ENCODE measurements at places on chromosomes 5 and 9. TPM values are rescaled to one million over a fixed set of nuclear protein-coding genes. Genes with fewer than 3 reads are reported as not detected.
A peak's percentile ranks its signal among the peaks of the same experiment; 100 is the strongest.

ACOT12 gene
- not detected for total RNA-seq

TRPM6 gene
- 0.27 TPM for total RNA-seq

GPR151 gene
- total RNA-seq: not detected

CCDC171 gene
- 2.0 TPM for total RNA-seq

FOXD4L6 gene
- 0.18 TPM for total RNA-seq

IL5 gene
- total RNA-seq: not detected

IRGM gene
- not detected for total RNA-seq

SPATA31E1 gene
- not detected for total RNA-seq

LCN6 gene
- not detected for total RNA-seq

NR2F1-AS1 gene
- 7.3 TPM for total RNA-seq

AQP3 gene
- total RNA-seq: 4.6 TPM

GRCh38 chr5:79829260-79829659 lies 139.6 kb downstream of the CMYA5 start:
- DNase-seq: no peak
- H3K36me3 ChIP-seq: no peaks in the 10 kb centered on the region
- H3K4me1 ChIP-seq: no peaks in the 10 kb centered on the region

DNA sequence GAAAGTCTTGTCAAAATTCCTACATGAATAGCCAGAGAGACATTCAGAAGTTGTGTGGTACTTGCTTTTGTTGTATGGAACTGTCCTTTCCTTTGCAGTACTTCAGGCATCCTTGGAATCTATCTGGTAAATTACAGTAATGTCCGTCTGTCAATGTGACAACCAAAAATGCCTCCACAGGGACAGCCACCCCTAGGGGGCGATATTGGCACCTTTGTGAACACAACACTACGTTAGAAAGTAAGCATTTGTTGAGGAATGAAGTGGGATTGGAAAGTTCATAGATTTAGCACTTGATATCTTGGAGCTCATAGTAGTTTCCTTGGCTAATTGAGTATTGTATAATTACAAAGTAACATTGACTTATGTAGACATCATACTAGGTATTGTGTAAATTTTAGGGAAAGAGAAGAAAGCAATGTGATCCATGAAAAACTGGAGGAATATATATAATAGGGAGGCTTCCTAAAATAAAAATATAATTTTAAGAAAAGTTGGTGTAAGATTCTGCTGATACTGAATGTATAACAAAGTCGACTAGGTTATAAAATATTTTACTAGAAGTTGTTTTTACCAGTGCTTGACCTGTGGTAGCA lies 32.7 kb downstream of the TMEFF1 start:
- H3K27me3 ChIP-seq: no peaks in the 10 kb centered on the region
- peak; percentile 49 for DNase-seq

DNA sequence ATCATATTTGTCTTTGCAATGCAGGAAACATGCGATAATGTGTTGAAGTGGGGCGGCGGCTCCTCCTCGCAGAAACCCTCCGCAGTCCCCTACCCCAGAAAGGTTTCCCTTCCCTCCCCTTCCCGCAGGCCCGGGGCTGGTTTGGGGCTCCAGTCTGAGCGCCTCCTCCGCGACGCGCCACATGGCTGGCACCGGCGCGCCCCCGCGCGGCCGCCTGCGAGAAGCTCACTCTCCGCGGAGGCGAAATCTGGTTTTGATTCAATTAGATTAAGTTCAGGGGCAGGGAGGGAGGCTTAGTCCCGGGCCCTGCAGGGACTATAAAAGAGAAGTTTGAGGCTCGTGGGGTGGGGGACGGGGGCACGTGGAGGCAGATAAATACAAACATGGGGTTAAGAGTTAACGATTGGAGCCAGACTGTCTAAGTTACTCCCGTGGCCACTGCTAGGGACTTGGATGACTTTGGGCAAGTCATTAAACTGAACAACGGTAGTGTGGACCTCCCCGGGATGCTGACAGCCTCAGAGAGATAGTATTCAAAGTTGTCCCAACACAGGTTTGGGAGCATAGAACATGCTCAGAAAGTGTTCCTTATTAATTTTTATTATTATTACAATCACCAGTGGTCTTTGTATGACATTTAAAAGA lies 69.4 kb downstream of the MSX2 start:
- H3K4me3 ChIP-seq: no peak overlapping the region
- H3K36me3 ChIP-seq: no peaks in the 10 kb centered on the region
- peaks cover 3% of the 10 kb centered on the region for H3K4me1 ChIP-seq
- no peaks in the 10 kb centered on the region for H3K27me3 ChIP-seq
- H3K27ac ChIP-seq: no peak overlapping the region

- no peak for DNase-seq
- H3K4me1 ChIP-seq: no peaks in the 10 kb centered on the region
- no peaks in the 10 kb centered on the region for H3K27me3 ChIP-seq
Observed at GRCh38 chr5:17925276-17925675, 291.0 kb downstream of the TAF11L14 start.

DNA sequence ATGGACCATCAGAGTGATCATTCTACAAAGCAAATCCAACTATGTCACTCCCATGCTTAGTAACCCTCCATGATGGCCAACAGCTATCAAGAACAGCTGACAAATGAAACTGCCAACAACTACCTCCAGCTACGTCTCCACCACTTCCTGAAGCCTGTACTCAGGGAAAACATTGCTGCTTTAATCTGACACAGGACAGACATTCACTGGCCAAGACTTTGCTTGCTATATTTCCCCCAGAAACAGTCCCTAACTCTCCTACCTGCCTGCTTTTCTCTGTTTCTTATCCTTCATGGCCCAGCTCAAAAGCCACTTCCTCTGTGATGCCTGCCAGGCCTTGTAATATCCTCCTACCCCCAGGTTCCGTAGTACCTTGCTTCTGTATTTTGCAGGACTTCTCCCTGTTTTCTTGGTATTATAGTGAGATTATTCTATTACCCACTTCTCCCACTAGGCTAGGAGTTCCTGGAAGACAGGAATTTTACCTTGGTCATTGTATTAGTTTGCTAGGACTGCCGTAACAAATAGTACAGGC lies 14.7 kb upstream of the RAB14 start:
- no peak overlapping the region for H3K27ac ChIP-seq
- DNase-seq: no peak
- no peaks in the 10 kb centered on the region for H3K36me3 ChIP-seq
- no peak overlapping the region for H3K4me3 ChIP-seq
- no peaks in the 10 kb centered on the region for H3K27me3 ChIP-seq
- peaks cover 3% of the 10 kb centered on the region for H3K4me1 ChIP-seq

DNA sequence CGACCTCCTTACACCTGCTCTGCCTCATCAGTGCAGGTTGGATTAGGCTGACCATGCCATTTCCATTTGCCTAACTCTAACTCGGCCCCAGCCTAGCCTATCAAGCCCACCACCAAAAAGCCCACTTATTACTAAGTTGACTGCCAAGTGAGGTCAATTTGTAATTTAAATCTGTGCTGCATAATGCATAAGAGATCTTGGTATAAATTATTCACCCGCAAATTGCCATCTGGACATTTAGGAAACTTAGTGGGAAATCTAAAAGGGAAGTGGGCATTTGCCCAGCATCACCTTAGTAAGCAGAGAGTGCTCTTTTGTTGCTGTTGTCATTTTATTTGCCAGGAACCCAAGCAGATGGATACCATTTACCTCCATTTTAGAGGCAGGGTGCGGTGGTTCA lies 143.0 kb downstream of the SPOCK1 start:
- no peaks in the 10 kb centered on the region for H3K27me3 ChIP-seq
- H3K4me1 ChIP-seq: peaks cover 5% of the 10 kb centered on the region
- DNase-seq: no peak
- H3K36me3 ChIP-seq: no peaks in the 10 kb centered on the region
- H3K4me3 ChIP-seq: no peak overlapping the region

DNA sequence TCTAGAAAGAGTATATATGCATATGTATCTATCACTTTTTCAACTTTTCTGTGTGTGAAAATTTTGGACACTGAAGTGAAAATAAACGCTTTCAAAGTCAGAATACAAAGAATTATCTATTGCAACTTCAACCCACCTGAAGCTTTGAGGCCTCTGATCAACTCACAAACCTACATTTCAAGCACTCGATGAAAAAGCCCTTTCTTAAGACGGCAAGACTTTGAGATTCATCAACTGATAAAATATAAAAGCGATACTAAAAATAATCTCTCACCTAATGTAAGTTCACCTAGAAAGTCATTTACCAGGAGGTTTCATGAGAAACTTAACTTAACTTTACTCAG lies 1.2 kb downstream of the GOLPH3 start:
- peaks cover 4% of the 10 kb centered on the region for H3K4me1 ChIP-seq
- H3K27me3 ChIP-seq: no peaks in the 10 kb centered on the region
- peaks cover 24% of the 10 kb centered on the region for H3K36me3 ChIP-seq
- DNase-seq: no peak

DNA sequence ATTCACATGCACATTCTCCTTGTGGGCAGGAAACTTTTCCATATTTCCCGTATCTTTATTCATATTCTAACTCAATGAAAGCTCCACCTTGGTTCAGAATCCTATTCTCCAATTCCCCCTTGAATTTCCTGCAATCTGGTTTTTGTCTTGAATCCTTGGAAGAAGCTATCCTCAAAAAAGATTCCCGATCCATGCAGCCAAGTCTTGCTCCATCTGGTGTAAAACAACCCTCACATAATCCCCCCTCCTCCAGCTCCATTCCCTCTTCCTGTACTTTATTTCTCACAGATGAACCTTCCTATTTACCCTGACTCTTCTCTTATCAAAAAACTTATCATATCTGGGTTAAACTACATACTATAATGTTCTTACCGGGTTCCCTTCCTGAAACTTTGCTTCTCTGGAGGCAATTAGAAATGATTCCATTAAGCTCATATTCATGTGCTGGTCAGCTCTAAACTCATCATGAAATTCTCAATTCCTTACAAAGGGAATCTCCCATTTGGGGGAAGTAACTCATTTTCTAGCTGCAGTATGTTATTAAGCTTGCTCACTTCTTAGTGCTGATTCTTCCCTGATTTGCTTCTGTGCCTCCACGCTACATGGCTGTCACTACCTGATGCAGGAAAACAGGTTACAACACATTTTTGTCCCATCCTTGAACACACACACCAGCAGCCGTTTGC lies 81.7 kb downstream of the GNAQ start:
- no peaks in the 10 kb centered on the region for H3K27me3 ChIP-seq
- no peak overlapping the region for H3K4me3 ChIP-seq
- no peak for DNase-seq
- no peaks in the 10 kb centered on the region for H3K36me3 ChIP-seq
- H3K4me1 ChIP-seq: peaks cover 26% of the 10 kb centered on the region
- H3K27ac ChIP-seq: no peak overlapping the region

- H3K4me3 ChIP-seq: peak overlapping the region; percentile 66
- no peaks in the 10 kb centered on the region for H3K36me3 ChIP-seq
- H3K27me3 ChIP-seq: no peaks in the 10 kb centered on the region
- H3K4me1 ChIP-seq: peaks cover 12% of the 10 kb centered on the region
Observed at GRCh38 chr9:130042406-130042884, 544 bp downstream of the FNBP1 start.

DNA sequence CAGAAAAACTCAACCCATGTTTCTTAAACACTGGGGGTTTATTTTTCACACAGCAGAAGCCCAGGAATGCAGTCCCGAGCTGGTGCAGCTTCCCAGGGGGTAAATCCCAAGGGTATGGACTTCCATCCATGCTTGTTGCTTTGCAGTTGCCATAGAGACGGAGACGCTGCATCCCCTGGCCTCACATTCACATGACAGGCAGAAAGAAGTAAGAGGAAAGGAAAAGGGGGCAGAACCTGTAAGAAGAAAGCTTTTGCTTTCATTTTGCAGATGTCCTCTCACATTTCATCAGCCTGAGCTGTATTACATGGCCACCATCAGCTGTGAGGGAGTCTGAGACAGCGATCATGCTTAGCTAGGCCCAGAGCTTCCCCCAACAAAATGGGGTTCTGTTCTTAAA lies 321.0 kb downstream of the AGTPBP1 start:
- no peak overlapping the region for H3K4me3 ChIP-seq
- peak; percentile 28 for DNase-seq
- H3K27ac ChIP-seq: no peak overlapping the region
- H3K36me3 ChIP-seq: no peaks in the 10 kb centered on the region
- peaks cover 11% of the 10 kb centered on the region for H3K4me1 ChIP-seq

GRCh38 chr9:8244505-8245092 lies 445.0 kb upstream of the DMAC1 start:
- H3K27ac ChIP-seq: no peak overlapping the region
- H3K4me1 ChIP-seq: no peaks in the 10 kb centered on the region
- H3K27me3 ChIP-seq: no peaks in the 10 kb centered on the region
- DNase-seq: no peak

DNA sequence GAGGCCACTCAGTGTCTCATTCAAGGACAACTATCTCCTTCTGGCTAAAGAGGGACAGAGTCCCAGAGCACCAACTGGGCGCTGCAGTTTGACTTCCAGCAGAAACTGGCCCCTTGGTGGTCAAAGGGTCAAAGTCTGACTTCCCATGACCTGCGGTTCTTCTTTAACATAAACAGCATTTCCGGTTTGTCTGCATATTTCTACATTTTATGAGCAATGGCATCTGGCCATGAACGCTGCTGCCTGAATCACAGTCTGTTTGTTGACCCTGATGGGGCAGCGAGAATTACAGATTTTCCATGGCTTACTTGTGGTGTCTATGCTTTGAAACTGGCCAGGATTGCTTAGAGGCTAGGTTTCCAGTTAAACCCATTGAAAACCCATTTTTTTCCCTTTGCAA lies 1.3 kb downstream of the TNFSF15 start:
- peaks cover 5% of the 10 kb centered on the region for H3K27me3 ChIP-seq
- peaks cover 4% of the 10 kb centered on the region for H3K4me1 ChIP-seq
- no peaks in the 10 kb centered on the region for H3K36me3 ChIP-seq
- no peak overlapping the region for H3K27ac ChIP-seq
- DNase-seq: peak; percentile 78

DNA sequence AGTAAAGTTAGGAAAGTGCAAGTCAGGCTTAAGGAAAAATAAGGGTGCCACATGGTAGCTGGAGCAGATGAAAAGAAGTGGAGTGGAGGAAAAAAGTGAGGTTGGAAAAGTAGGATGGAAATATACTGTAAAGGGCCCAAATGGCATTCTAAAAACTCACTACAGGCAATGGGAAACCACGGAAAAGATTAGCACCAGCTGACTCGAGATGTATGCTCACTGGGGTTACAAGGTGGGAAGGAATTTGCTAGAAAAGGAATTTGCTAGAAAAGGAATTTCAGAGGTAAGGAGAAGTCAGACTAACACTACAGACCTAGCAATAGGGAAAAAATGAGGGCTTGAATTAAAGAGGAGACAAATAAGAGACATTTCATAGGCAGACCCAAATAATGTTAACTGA lies 3.6 kb downstream of the PSMD5 start:
- no peak overlapping the region for H3K4me3 ChIP-seq
- DNase-seq: peak; percentile 67
- H3K36me3 ChIP-seq: no peaks in the 10 kb centered on the region
- H3K27me3 ChIP-seq: no peaks in the 10 kb centered on the region
- peak overlapping the region; percentile 6 for H3K27ac ChIP-seq
- H3K4me1 ChIP-seq: peaks cover 10% of the 10 kb centered on the region

GRCh38 chr5:10701567-10702039 lies 59.4 kb downstream of the DAP start:
- H3K27ac ChIP-seq: peak overlapping the region; percentile 91
- peaks cover 55% of the 10 kb centered on the region for H3K4me1 ChIP-seq
- H3K4me3 ChIP-seq: no peak overlapping the region
- no peaks in the 10 kb centered on the region for H3K36me3 ChIP-seq
- no peaks in the 10 kb centered on the region for H3K27me3 ChIP-seq
- DNase-seq: peak; percentile 45

GRCh38 chr9:93159601-93160471 lies 24.1 kb upstream of the WNK2 start:
- no peaks in the 10 kb centered on the region for H3K36me3 ChIP-seq
- no peak overlapping the region for H3K4me3 ChIP-seq
- no peaks in the 10 kb centered on the region for H3K27me3 ChIP-seq
- peaks cover 7% of the 10 kb centered on the region for H3K4me1 ChIP-seq

GRCh38 chr5:174532455-174533453 lies 191.6 kb upstream of the MSX2 start:
- H3K36me3 ChIP-seq: no peaks in the 10 kb centered on the region
- DNase-seq: peak; percentile 96
- peak overlapping the region; percentile 30 for H3K4me3 ChIP-seq

All from astrocyte (in vitro differentiated cells and primary cell).